Caki2 (cell line): ENCODE measurements at places on chromosomes 7 and 10. TPM values are rescaled to one million over a fixed set of nuclear protein-coding genes. Genes with fewer than 3 reads are reported as not detected.

GRCh38 chr7:111352319-111352718 lies 210.0 kb downstream of the IMMP2L start:
- DNase-seq = no peak

GRCh38 chr7:54812756-54813322 lies 53.8 kb upstream of the SEC61G start:
- peak; percentile 41 for DNase-seq

DNA sequence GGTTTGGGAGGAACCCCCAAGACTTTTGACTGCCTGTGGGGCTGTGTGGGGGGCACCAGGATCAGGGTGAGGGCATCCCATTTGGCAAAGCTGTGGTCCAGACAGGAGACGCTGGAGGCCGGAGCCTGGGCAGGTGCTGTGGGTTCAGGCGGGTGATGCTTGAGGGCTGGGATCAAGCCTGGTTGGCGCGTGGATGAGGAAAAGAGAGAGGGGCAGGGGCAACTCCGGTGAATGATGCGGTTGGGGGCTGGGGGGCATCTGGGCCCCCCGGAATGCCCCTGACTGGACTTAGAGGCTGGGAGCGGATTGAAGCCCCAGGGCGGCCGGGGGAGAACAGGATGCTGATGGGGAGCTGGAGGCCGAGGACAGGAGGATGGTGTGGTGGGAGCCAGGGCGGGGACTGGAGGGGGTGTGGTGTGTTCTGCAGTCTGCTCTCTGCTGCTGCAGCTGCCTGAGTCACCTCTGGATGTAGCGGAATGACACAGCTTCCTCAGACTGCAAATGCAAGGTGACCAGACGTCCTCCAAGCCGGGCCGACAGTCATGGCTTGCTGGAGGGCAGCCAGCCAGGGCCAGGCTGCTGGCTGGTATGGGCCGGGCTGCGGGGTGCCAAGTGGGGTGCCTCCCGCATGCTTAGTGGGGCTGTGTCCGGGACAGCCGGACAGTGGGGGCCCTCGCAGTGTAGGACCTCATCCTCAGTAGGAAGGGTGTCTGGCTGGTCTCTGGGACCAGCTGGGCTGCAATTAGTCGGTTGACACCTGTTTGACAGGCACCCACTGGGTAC lies 3.2 kb downstream of the MAFK start:
- peak; percentile 88 for DNase-seq

DNA sequence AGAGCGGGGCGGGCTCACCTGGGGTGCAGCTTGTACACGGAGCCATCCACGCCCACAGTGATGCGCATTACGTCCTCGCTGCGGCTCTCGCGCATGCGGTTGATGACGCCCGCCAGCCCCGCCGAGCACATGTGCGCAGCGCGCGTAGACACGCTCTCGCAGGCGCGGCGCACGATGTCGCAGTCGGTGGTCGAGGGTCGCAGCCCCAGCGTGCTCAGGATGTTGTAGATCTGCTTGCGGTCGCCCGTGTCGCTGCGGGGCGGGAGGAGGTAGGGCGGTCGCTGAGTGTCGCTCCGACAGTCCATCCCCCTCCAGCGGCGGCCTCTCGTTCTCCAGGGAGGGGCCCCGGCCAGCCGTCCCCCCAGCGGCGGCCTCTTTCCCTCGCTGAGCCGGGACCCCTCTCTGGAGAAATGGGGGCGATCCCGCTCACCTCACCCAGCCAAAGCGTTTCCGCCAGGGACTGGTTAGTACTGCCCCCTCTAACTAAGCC lies 4.4 kb upstream of the MYL7 start:
- DNase-seq = no peak

LBX1 gene
- not detected in 2 replicates for total RNA-seq

FAM25C gene
- total RNA-seq = not detected in 2 replicates
